Stimulated activated CD8-positive, alpha-beta memory T cell treated with anti-CD3 and anti-CD28 coated beads, Interleukin-2, amount 100 ng/mL, for 1 hour (primary cell): ENCODE measurements at places on chromosomes 4 and X.

DNA sequence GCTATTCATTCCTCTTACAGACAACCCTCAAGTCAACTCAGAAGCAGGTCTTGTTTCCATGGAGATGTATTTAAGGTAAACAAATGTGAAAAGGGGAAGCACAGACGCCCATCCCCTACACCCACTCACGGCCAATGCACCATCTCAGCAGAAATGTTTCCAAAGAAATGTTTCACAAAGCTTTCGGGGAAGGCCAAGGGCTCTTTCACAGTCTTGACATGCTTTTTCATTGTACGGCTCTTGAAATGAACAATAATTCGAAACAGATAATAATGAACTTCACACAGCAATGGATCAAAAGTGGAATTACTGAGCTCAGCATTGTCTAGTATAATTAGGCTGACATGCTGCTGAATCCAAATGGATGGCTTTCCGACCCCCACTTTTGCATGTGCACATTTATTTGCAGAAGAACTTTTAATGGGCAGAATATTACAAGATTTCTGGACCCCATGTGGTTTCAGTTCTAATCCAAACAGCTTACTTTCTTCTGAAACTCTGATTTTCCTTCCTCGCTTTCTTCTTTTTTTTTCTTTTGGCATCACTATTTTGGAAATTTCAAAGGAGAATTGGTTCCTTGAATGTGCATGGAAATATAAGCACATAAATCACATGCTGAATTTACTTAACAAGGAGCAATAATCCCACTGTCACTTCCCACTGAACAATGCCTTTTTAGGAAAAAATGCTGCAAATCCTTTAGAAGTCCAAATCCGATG, 160.9 kb downstream of the SMIM20 start:
- no peak for DNase-seq

DNA sequence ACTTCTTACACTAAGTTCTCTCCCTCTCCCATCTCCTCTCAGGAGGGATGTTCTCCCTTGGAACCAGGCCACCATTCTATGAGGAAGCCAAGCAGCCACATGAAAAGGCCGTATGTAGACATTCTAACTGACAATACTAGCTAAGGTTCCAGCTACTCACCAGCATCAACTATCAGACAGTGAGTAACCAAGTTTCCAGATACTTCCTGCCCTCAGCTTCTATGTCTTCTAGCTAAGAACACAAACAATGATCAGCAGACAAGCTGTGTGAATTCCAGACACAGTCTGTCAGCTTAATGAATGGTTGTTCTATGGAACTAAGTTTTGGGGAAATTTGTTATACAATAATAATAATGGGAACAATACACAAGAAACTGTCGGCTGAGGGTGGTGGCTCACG, 50.8 kb downstream of the SMIM14 start:
- DNase-seq: no peak

- no peak for DNase-seq
Measured at GRCh38 chr4:68272380-68272779, 26.9 kb upstream of the TMPRSS11B start.

DNA sequence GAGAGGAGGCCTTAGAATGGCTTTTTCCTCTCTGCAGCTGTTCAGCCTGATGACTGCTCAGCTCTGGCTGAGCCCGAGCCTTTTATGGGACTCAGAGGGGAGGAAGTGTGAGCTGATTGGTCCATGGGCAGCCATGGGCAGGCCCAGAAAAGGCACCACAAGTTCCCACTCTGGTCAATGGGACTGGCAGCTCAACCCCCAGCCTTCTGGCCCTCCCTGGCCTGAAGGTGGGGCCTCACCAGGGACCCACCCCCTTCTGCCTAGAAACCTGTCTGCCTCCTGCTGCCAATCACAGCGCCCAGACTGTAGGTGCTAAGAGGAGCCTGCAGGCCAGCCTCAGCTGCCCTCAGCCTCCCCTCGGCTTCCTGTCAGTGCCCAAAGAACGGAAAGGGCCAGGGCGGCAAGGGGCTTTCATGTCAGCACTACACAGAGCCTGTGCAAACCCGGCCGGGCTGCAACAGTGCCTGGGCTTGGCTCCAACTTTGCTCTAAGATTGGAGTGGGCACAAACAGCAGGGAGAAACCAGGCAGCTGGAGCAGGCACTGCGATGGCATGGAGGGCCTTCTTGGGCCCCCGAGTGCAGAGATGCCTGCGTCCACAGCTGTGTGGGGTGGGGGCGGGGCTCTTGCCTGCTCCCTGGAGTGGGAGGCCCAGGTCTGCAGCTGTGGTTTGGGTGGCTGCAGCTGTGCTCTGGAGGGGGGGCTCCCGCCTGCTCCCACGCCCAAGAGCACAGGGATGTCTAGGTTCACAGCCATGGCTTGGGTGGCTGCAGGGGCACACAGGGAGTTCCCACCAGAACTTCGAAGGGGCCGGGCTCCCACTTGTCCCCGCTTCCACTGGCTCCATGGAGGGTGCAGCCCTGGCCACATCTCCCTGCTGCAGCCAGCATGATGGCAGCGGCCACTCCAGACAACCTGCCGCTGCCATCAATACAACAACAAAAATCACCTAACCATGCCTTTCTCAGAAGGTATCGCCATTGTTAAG, 92.6 kb downstream of the NXF2 start:
- DNase-seq: no peak

GRCh38 chrX:13414006-13414647, 94.3 kb upstream of the ATXN3L start:
- no peak for DNase-seq

- no peak for DNase-seq
Measured at GRCh38 chrX:115232933-115233496, 881 bp downstream of the LRCH2 start.

DNA sequence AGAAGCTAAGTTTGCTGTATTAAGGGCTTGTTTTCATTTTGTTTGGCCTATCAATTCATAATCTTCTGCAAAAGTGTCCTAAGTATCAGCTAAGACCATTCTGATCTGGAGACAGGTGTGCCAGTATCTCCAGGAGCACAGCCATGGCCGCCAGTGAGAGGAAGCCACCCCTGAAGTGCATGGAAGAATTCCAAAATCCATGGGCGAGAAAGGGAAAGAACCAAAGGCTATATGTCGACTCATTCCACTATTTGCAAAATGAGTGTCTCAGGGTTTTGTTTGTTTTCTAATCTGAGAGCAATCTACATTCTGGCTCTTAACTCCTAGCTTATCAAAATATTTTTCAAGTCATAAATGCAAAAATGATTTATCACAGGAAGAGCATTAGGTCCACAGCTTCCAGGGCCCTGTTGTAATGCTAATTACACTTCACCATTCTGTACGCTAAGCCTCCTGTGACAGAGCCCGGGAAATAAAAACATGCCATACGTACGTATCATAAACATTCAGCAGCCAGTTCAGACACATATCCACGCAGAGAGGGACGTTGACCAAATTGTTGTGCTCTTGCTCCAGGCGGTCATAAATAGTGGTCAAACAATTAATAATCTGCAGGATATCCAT, 137.3 kb upstream of the FTHL17 start:
- DNase-seq: no peak

DNA sequence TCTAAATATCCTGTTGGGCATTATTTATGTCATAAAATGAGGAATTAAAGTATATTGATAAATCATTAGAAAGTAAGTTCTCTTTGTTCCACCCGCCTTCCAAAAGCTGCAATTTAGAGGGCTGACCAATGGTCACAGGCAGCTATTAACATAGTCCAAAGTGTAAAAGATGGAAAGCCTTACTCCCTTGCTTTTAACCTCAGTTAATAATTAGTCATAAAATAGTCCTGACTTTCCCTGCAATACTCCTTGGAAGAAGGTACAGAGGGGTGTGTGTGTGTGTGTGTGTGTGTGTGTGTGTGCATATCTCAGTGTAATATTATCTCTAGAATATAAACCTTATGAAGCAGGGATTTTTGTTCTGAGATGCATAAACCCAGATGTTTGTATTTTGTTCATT, 275.4 kb downstream of the FAT4 start:
- DNase-seq: no peak

DNA sequence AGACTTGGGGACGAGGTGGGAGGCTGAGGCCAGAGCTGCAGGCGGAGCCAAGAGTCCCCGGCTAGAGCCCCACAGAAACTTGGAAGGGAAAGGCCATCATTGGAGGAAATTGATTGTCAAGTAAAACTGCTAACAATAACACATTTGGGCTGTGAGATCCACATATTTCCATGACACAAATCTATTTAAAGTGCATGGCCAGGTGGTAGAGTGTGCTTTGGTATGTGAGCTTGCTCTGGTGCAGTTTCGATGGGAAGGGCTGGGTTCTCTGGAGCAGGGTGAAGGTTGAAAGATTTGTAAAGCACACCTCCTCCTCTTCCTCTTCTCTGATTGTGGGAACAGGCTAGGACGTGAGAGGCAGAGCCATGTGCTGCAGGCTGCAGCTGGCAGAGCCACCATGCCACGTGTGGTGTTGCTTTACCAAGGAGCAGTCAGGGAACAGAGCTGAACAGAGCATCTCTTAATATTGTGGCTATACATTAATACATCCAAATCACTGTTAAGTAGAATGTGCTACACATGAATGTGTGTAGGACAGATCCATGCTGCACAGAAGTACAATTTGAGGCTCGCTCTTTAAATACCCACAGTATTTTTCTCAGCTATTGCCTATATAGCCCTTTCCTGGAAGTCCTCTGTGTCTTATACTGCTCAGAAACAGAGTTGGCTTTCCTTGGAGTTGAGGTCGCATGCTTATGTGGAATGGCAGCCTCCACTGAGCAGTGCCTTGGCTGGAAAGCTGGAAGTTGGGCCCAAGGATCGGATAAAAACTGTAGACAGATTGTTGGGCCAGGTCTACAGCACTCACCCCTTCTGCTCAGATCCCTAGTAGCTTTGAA, 37.7 kb downstream of the FHDC1 start:
- DNase-seq: no peak

DNA sequence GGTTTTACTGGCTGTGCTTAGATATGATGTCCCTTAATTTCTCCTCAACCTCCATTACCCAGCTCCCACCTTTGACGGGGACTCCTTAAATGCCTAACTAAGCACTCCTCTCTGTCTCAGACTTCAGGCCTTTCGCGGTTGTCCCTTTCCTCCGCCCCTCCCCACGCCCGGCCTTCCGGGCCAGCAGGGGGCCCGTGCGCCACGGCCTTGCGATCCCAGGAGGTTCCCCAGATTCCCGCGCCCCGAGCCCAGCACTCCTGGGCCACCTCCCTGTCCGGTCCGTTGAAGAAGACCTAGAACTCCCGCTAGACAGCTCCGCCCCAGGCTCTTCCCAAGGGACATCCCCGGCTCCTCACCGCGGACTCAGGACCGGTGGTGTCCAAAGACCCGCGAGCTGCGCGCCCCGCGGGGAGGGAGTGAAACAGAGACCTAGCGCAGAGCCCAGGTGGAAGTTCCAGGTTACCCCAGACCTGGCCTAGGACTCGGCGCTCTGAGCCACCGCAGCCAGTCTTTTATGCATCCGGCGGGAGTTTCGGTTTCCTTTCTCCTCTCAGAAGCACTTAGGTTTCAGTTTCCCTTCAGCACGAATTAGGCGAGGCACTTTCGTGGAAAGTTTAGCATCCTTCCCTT, at the start of gene DDX60:
TSS of gene DDX60 (minus strand) at position 487 of the 630 bp plus-strand sequence. CDS start 7,493 bp downstream, outside the sequence.
- DNase-seq: peak; percentile 80

GRCh38 chrX:1542994-1543725, 6.2 kb upstream of the P2RY8 start:
- DNase-seq: no peak

DNA sequence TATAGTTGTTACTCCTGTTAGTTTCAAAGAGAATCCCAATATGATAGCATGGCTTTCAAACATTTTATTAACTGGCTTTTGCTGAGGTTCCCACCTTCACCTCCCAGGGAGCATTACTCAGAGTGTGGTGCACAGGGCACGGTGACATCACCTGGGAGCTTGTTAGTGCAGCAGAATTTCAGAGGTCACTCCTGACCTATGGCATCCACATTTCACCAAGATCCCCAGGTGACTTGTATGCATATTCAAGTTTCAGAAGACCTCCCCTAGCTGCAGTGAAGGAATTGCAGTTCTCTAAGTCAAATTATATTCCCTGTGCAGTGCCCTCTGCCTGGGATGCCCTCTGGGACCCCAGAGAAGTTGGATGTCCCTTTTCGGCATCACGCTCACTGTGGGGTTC, 29.7 kb upstream of the LNX1 start:
- DNase-seq: no peak

GRCh38 chr4:105122350-105122749, 24.3 kb upstream of the TET2 start:
- DNase-seq: no peak

- no peak for DNase-seq
Measured at GRCh38 chr4:100870940-100871772, 353.3 kb upstream of the EMCN start.

- no peak for DNase-seq
Measured at GRCh38 chr4:159366966-159367780, 264.3 kb downstream of the RAPGEF2 start.

GRCh38 chr4:77950203-77950602, 87.6 kb downstream of the MRPL1 start:
- no peak for DNase-seq

DNA sequence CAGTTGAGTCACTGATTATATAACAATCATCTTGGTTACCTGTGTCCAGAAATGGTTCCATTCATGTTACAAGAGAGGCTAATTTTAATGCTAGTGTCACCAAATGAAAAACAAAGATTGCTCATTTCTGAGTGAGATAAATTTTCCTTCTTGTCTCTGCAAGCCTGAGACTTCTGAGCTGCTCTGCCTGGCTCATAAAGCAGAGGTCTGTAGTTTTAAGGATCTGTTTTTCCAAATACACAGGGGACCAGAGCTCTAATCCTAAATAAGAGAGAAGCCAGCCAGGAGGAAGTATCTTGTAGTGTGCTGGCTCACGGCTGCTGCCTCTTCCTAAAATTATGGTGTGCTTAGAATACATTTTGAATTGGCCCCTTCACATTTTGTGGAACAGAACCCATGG, 42.6 kb downstream of the CLDN34 start:
- DNase-seq: no peak

DNA sequence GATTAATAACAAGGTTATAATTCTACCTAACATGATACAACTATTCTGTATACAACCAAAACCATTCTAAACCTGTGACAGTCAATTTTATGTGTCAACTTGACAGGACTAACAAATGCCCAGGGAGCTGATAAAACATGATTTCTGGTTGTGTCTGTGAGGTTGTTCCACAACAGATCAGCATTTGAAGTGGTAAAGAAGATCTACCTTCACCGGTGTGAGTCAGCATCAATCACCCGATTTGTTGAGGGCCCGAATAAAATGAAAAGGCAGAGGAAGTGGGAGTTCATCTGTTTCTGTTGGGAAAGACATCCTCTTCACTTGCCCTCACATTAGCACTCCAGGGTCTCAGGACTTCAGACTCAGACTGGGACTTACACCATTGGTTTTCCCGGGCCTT, 187.9 kb downstream of the MAB21L2 start:
- DNase-seq: no peak

DNA sequence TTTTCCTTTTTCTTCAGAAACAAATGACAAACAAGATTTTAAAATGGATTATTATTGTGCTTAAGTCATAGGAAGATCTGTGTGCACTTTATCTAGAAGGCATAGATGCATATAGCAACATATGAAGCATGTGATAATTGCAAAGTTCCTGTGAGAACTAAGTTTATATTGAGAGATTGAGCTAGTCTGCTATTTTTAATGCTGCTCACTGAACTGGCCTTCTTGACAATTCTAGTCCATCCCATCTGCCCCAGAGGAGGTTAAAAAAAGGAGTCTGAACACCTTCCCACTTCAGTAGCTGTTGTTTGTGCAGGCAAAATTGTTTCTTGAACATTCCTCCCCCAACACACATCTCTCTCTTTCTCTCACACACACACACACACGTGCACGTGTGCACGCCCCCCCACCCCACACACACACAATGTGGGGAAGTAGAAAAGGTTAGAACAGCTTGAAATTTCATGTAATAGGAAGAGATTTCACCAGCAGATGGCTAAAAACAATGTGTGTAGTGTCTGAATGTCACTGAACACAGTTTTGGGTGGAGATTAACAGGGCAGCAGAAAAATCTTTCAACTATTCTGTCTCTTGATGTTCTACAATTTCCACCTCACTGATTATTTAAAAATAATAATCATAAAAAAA, 108.0 kb downstream of the GPM6A start:
- no peak for DNase-seq
